ENCODE measurements at places on chromosomes 5 and 9.
A peak's percentile ranks its signal among the peaks of the same experiment; 100 is the strongest.

GRCh38 chr9:84738353-84738752 lies 68.8 kb downstream of the NTRK2 start:
- no peak for DNase-seq

DNA sequence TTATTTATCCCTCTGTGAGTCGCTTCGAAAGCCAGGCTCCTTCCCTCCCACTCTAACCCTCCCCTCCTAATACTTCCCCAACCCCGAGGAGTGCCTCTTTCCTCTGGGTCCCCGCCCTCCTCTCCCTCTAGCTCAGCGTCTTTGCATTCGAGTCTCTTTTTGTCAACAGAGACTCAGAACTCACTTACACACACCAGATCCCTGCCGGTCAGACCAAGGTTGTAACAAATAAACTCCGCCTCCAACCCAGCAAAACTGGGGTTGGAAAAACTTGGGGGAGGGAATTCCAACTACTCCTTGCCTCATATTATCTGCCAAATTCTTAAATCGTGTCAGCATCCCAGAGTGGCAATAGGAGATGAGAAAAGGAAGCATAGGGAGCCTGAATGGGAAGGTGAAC lies at the start of gene HTR1A:
Gene HTR1A (minus strand): TSS at position 167 of the 400 bp plus-strand sequence. CDS start 726 bp downstream, outside the sequence.
- DNase-seq, result no peak

DNA sequence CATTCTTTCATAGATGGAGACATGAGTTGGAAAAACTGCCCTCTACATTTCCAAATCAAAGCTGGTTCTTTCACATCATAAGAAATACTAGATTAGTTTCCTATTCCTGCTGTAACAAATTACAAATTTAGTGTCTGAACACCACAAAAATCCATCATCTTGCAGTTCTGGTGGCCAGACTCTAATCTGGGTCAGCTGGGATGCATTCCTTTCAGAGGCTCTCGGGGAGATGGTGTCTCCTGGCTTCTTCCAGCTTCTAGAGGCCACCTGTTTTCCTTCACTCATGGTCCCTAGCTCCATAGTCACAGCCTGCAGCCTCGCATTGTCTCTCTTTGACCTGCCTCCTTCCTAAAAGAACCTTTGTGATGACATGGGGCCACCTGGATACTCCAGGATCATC lies 65.2 kb downstream of the RETREG1 start:
- DNase-seq, result no peak

DNA sequence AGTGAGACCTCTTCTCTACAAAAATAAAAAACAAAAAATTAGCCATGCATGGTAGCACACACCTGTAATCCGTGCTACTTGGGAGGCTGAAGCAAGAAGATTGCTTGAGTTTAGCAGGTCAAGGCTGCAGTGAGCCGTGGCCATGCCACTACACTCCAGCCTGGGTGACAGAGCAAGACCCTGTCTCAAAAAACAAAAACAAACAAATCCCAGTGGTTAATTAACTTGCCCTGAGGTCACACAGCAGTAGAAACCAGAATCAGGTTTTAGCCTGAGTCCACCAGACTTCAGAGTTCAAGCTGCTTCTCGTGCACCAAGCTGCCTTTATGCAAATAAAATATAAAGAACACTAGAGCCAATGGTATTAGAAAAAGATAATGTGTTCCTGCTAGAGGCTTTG lies 169.7 kb downstream of the GOLPH3 start:
- no peak for DNase-seq

- no peak for DNase-seq
Measured at GRCh38 chr5:107887166-107887943, 216.6 kb upstream of the EFNA5 start.

DNA sequence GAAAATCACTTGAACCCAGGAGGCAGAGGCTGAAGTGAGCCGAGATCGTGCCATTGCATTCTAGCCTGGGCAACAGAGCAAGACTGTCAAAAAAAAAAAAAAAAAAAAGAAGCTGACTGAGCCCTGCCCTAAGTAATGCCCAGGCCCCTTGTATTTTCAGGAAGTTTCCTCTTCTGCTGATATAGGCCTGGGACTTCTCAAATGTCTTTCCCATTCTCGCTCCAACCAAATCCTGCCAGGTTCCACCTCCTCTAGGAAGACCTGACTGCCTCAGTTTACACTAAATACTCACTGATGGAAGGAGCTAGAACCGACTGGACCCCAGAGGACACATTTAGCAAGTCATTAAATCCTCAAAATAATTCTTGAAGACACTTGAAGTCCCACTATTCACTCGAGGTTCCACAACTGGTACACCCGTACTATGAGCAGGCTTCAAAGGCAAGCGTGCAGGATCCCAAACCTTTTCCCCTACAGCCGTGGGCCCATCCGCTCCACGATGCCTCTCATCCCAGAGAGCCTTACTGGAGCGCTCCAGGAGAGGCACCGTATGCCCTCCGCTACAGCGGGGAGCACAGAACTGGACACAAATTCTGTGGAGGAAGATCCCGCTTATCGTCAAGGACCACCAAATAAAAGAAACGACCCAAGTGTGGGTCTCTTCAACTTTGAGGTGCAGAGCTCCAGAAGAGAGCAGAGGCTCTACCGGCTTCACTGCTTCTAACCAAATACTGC lies 676 bp downstream of the NOL6 start:
- no peak for DNase-seq

- no peak for DNase-seq
Measured at GRCh38 chr9:9892217-9892616, 720.6 kb downstream of the PTPRD start.

GRCh38 chr5:2575871-2576270 lies 175.6 kb downstream of the IRX2 start:
- DNase-seq, result no peak

DNA sequence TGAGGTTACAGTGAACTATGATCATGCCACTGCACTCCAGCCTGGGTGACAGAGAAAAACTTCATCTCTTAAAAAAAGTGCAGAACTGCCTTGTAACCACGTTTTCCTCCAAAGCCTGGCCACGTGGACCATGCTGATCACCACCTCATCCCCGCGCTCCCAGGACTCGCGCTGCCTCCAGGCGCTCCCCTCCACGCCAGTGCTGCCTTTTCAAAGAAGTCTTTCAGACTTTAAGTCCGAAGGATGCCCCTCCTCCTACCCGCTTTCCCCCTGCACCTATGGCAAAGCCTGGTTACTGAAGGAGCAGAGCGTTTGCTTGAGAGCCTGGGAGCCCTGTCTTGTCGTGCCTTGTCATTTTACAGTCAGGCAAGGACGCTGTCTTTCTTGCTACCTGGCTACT lies 43.8 kb downstream of the HABP4 start:
- DNase-seq, result no peak

- no peak for DNase-seq
Measured at GRCh38 chr9:32577316-32577715, 4.4 kb upstream of the NDUFB6 start.

DNA sequence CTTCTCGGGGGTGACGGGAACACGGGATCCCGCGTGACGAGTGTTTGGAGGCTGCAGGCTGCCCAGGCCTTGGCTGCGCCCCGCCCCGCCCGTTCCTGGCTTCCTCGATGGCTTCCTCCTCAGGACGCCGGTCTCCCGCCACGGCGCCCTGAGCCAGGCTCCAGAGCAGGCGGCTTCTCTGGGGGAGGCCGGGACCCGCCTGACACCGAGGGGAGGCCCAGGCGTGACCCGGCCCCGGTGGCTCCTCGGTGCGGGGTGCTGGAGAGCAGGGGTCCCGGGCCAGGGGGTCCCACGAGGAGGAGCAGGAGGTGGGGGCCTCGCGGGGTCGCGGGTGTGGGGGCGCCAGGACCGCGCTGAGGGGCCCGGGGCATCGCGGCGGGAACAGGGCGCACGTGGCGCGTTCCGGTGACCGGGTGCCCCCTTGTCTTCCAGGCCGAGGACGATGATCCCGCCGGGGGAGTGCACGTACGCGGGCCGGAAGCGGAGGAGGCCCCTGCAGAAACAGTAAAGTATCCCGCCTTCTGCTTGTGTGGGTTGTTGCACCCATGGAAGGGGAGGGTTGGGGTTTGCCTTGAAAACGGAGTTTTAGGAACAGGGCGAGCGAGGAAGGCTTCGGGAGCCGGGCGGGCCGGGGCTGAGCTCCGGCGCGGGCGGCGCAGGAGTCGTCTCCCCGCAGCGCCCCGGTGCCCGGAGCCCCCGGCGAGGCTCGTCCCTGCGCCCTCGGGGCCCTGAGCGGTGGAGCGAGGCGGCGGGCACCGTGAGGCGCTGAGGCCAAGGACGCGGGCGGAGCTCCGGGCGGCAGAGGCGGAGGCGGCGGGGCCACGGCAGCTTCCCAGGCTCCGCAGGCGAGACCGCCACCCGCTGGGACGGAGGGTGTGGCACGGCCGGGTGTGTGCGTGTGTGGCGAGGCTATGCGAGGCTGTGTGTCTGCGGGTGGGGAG lies 22.2 kb downstream of the AHRR start:
- DNase-seq, result peak; percentile 77

- no peak for DNase-seq
Measured at GRCh38 chr5:53426878-53427277, 53.6 kb upstream of the FST start.

GRCh38 chr5:18321262-18321942 lies 687.1 kb downstream of the TAF11L14 start:
- DNase-seq, result no peak

DNA sequence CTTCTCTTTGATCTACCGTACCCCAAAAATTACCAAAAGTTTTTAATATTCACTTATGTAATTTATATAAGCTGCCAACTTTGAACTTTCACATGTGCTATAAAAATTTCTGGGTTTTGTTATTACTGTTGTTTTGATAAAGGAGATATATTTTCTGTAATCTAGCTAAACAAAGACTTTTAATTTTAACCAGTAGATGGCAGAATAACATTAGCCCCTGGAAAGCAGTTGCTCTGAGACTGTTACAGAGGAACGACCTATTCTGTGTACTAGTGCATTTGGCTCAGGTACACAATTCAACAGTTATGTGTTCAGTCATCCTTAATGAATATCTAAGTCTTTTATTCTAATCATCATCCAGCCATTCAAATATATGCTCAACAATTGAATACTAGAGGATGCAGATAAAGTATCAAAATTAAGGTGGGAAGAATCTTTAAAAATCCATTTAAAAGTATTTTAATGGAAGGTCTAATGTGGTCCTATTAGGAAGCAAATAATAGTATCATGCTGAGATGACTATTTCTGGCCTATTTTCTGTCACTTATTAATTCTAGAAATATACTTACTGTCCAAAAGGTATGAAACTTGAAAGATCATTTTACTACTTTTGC lies 8.6 kb downstream of the KLHL9 start:
- DNase-seq, result peak; percentile 21

GRCh38 chr9:120875643-120875953 lies 1.4 kb downstream of the PHF19 start:
- DNase-seq, result no peak

DNA sequence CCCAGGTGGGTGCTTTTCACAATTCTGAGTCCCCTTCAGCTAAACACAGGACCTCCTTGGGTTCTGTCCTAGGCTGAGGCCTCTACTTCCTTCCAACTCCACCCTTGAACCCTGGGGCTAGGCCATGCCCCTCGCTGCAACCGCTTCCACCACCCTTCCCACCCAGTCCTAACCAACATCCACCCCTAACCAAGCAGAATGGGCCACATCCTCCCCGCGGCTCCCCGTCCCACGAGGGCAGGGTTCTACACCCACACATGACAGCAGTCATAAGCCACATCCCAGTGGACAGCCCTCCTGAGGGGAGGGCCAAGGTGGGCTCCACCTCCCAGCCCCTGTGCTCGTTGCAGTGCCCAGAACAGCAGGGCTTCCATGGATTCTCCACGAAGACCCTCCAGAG lies 65.8 kb downstream of the SHB start:
- DNase-seq, result no peak

GRCh38 chr9:6827439-6828145 lies 69.8 kb downstream of the KDM4C start:
- peak; percentile 56 for DNase-seq

DNA sequence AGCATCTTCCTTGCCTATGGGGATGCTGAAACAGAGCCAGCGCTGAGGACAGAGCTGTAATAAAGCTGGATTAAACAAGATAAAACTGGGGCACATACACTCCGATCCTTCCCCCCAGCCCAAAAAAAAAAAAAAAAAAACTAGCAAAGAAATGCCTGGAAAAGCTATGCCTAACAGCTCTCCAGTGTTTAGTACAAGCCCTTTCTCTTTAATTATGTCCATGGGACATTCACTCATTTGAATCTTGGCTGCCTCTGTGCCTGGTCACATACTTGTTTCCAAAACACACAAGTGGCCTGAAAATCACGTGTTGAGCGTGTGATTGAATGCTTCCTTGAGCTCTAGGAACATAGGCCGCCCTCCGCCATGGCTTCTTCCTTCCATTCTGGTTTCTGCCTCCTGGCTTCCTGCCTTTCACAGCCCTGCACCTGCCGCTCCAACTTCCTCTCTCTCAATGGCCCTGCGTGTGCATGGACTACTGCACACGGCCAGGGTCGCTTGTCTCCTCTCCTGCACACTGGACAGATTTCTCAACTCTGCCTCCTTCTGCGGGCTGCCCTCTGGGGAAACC lies 111.0 kb upstream of the RETREG1 start:
- no peak for DNase-seq

GRCh38 chr5:64707191-64707590 lies 16.9 kb downstream of the SHISAL2B start:
- DNase-seq, result no peak

GRCh38 chr5:93279296-93279963 lies 301.6 kb downstream of the NR2F1-AS1 start:
- peak; percentile 33 for DNase-seq

DNA sequence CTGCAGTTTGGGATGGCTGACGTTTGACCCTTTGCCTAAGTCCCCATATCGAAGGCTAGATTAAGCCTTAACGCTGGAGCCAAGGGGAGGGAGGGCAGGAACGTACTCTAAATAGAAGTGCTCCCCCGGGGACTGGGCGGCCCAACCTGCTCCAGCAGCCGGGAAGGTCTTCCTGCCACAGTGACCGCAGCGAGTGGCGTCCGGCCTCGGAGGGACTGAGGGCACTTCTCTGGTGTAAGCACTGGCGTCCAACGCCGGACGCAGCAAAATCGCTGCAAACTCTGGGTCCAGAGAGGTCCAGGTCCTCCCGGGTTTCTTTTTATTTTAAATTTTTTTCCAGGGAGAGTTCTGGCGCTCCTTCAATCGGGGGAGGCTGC lies 505 bp upstream of the ACER2 start:
- no peak for DNase-seq

GRCh38 chr5:142405814-142406395 lies 81.1 kb upstream of the SPRY4 start:
- no peak for DNase-seq

- DNase-seq, result no peak
Measured at GRCh38 chr9:453832-454231, 239.2 kb downstream of the DOCK8 start.

GRCh38 chr5:172076761-172077244 lies 70.4 kb upstream of the FBXW11 start:
- no peak for DNase-seq

DNA sequence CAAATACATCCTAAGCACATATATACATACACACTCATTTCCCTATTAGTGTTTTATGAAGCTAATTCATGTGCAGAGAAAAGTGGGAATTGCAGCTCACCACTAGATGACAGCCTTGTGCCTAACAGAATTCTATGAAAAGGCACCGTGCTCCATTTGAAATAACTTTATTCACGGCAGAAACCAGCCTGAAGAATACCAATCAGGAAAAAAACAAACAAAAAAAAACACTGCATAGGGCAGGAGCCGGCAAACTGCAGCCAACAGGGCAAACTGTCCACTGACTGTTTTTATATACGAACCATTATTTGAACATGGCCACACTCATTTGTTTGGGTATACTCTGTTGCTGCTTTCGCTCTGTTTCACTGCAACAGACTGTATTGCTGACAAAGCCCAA lies 33.6 kb downstream of the ERMP1 start:
- peak; percentile 66 for DNase-seq

Measured in NCI-H2171 treated with DMSO at 0.1 percent for 48 hours (cell line).